ENCODE measurements at places on chromosomes 12 and 14.

- no peak for DNase-seq
Measured at GRCh38 chr14:59107819-59108218, 80.6 kb upstream of the DAAM1 start.

DNA sequence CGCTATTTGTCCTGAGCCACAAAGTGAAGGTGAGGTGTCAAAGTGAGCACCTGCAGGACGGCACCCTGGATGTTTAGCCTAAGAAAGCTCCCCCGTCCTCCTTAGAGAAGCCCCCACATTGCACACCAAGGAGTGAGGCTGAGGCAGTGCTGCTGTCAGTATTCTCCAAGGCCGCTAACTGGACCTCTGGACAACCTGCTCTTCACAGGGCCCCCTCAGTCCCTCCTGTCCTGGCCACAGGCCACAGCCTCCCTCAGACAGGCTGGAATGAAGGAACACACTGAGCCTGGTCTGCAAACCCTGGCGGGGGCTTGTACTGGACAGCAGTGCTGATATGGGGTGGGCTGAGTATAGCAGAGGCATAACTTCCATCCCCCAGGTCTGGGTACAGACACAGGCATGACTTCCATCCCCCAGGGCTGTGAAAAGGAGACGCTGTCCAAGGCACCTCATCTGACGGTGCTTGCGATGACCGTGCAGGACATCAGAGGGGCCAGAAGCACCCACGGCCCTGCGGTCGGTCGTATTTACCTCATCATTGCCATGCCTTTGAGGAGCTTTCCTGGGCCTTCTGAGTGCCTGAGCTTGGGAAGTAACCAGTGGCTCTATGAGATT is 82.4 kb upstream of the DIO3 start:
- DNase-seq: no peak

DNA sequence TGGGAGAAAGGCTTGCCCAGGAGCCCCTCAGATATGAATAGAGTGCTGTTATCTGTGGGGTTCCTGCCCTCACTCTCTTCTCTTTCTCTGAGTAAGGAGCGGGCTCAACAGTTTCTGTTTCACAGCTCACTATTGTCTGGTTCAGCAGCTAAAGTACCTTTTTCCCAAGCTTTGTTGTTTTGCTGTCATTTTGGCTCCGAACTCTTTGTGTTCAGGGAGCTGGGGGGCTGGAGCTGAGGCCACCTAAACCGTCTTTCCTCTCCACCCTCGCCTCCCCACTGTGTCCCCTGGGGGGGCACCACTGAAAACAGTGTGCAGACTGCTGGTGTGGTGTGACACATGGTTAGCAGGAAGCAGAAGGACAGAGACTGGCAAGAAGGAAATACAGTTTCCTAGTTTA is 51.4 kb downstream of the FBXW8 start:
- no peak for DNase-seq

- no peak for DNase-seq
Measured at GRCh38 chr12:11819643-11820042, 170.2 kb downstream of the ETV6 start.

- no peak for DNase-seq
Measured at GRCh38 chr12:76057326-76057725, 25.8 kb upstream of the PHLDA1 start.

GRCh38 chr12:64583771-64584421 is 26.4 kb upstream of the RASSF3 start:
- no peak for DNase-seq

GRCh38 chr12:9115731-9116559 is at the start of gene A2M:
Gene A2M (minus strand): TSS chr12:9115919. CDS start chr12:9115849, 70 bp downstream.
- DNase-seq: no peak

DNA sequence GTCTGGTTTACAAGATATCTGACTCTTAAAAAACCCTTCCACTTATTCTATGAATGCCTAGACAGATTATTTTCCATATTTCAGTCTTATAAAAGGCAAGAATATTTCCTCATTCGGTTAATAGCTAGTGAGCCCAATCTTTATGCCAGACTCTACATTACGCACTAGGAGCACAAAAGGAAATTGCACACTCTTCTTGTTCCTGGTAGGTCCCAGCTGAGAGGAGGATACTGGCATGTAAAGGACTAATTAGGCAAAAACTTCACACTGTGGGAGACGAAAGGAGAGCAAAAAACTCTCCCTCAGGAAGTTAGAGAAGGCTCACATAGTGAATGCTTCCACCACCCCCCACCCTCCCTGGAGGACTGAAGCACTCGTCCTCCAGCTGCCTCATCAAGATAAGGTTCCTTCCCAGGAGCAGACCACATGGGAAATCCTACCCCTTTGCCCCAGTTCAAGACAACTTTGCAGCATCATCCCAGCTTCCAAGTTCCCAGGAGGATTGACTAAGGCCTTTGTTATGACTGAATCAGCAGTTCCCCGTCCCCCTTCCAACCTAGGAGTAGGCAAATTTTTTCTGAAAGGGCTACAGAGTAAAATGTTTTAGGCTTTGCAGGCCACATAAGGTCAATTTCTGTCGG is 14.5 kb downstream of the CAPZA3 start:
- DNase-seq: no peak

GRCh38 chr12:70241845-70242244 is 1.4 kb upstream of the CNOT2 start:
- DNase-seq: no peak

Data from stimulated activated CD4-positive, alpha-beta T cell treated with anti-CD3 and anti-CD28 coated beads, Interleukin-12 subunit alpha, Interleukin-12 subunit beta, amount 100 ng/mL, for 24 hours (primary cell).